Activated CD4-positive, alpha-beta memory T cell treated with anti-CD3 and anti-CD28 coated beads, Interleukin-2, amount 10 ng/mL, durations not matched to agents 7 days and 5 days (primary cell): ENCODE measurements at places on chromosomes 12 and 14. TPM values are rescaled to one million over a fixed set of nuclear protein-coding genes. Genes with fewer than 3 reads are reported as not detected.
A peak's percentile ranks its signal among the peaks of the same experiment; 100 is the strongest.

The OR11H7 gene
- total RNA-seq: not detected

- no peak for DNase-seq
Observed at GRCh38 chr14:60861545-60862140, 119.2 kb downstream of the TRMT5 start.

DNA sequence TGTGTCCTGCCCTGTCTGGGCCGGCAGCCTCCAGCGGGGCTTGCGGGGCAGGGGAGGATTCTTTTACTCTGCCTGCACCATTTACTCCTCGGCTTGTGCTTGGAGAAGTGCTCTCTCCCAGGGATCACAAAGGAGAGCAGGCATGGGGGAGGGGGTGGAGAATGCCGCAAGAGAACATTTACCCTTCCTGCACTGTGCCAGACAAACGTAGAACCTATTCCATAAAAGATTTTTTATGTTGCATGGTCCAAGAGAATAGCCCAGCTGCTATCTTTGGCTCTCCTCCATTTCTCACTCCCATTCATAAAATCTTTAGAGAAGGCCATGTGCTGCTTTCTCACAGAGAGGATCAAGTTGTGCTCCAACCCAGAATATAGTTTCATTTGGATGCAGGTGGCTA is 159.4 kb downstream of the SPTSSA start:
- no peak for DNase-seq

The GLT8D2 gene
- not detected for total RNA-seq

- DNase-seq: no peak
Observed at GRCh38 chr14:79044894-79045624, 874.9 kb downstream of the NRXN3 start.

The ACSS3 gene
- total RNA-seq: not detected

- peak; percentile 63 for DNase-seq
Observed at GRCh38 chr12:1811281-1811947, 9.0 kb upstream of the LRTM2 start.

The FCF1 gene
- 56.6 TPM for total RNA-seq

DNA sequence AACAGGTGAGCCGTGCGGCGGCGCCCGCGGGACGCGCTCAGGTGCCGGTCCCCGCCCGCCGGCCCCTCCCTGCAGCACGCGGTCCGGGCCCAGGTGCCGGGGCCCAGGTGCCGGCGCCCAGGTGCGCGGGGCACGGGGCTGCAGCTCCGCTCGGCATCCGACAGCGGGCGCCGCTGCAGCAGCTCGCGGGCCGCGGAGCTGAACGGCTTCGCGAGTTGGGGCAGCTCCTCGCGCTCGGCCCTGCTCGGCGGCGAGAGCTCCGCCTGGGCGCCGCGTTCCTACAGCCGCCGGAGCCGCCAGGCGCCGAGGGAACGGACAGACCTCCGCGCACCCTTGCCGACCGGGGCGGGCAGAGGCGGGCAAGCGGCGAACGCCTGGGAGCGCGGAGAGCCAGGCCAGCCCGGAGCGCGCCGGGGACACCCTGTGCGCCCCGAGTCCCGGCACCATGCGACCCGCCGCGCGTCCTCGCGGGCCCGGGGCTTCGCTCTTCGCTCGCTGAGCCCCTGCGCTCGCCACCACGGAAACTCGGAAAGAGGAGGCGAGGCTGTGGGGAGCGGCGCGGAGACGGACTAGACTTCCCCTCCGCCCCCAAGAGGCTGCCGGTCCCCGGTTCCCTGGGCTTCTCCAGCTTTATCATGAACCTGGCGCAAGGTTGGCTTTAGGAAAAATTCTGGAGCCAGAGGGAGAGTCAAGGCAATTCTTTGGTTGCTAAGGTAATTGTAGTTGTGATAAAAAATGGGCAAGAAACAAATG is at the start of gene RGS6:
Gene RGS6, plus strand, starts transcription at position 201 of the 753 bp plus-strand sequence.
- peak; percentile 23 for DNase-seq

The TROAP gene
- 79.5 TPM for total RNA-seq

The AKAP3 gene
- 3.4 TPM for total RNA-seq

The SPRING1 gene
- total RNA-seq: 24.0 TPM

DNA sequence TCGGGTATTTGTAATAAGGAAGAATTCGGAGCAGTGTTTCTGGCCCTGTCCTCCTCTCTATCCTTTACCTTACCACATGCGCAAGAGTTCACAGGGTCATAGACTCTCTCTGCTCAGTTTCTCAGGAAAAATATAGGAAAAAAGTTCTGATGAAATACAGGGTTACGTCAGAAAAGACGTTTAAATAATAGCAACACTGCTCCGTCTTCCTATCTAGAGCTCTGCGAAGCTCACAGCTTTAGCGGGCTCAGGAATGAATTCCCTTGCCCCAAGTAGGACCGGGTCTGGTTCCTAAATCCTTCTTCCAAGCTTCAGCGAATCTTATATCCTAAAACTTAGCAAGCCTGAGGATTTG is 365 bp downstream of the CCDC59 start:
- no peak for DNase-seq

DNA sequence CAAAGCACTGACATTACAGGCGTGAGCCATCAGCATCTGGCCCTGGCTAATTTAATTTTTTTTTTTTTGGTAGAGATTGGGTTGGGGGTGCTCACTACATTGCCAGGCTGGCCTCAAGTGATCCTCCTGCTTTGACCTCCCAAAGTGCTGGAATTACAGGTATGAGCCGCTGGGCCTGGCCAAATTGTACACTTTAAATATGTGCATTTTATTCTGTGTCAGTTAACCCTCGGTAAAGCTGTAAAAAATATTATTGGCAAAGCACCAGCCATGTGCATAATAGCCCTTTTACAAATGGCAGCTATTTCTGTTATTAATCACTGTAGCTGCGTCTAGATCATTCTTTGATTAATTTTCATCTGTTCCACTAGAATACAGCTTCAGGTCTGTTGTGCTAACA is 12.0 kb downstream of the TMEM119 start:
- no peak for DNase-seq

DNA sequence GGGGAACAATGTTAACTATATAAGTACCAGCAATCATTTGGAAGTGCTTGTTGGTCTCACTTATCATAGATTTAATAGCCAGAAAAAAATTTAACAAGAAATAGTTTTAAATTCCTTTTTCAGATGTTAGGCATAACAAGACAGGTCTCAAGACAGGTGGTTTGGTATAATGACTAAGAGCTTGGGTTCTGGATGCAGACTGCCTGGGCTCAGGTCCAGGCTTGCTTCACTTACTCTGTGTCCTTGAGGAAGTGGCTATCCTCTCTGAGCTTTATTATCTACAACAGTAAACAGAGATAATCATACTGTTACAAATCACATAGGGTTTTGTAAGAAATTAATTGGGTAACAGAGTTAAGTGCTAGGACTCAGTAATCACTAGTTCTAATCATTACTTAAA is 338.0 kb upstream of the FLRT2 start:
- DNase-seq: no peak

GRCh38 chr12:95548539-95549391 is 2.5 kb downstream of the USP44 start:
- DNase-seq: peak; percentile 55

- DNase-seq: no peak
Observed at GRCh38 chr12:5556033-5556614, 124.2 kb downstream of the NTF3 start.

The KRT82 gene
- not detected for total RNA-seq

- DNase-seq: no peak
Observed at GRCh38 chr12:119718141-119718540, 50.2 kb downstream of the PRKAB1 start.

The RNF212B gene
- total RNA-seq: not detected

The RIC8B gene
- 11.6 TPM for total RNA-seq

- no peak for DNase-seq
Observed at GRCh38 chr12:72295744-72296143, 23.6 kb downstream of the TRHDE start.

The PDE3A gene
- total RNA-seq: not detected

DNA sequence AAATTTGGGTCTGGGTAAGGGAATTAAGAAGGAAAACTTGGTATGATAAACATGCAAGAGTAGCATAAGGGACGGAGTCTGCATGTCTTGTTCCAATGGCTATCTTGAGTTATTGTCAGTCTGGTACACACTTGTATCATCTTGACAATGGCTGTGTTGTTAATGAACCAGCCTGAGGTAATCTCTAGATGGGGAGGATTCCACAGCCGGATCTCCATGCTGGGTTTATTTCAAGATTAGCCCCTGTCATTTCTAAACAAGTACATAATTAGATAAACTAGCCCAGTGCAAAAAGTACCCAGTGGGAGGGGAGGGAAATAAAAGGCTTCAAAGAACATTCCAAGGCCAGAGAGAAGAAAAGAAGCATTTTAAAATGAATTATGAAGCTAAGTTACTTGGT is 16.5 kb upstream of the CMAS start:
- no peak for DNase-seq

The GALNT9 gene
- total RNA-seq: not detected

DNA sequence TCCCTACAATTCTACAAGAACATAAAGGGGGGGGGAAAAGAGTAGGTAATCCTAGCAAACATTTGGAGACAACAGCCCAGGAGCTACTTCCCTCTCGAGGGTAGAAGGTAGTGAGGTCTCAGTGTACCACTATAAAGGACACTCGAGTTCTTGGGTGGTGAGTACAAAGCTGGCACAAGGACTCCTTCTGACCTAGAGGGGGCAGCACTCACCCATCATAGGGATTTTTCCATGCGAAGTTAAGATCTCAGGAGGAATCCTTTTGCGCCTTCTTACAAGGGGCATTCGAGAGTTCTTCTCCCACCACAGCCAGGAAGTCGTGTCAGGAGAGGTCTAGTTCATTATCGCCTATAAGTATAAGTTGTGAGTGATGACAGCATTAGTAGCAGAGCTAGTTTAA is 200.2 kb upstream of the RBM19 start:
- no peak for DNase-seq

The TMCC3 gene
- 1.2 TPM for total RNA-seq

DNA sequence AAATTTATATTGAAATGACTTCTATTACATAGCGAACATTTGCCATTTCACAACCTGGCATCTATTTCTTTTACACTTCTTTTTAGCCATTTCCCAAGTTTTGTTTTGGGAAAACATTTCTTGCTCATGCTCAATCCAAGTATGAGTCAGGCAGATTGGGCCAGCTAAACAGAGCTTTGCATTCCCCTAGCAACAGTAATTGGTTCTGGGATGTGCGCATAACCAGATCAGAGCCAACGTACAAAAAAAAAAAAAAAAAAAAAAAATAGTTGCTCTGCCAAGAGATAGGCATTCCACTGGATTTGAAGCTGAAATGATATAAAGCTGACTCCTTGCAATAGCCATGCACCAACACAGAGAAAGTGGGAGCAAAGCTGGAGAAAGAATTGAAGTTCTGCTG is 37.5 kb downstream of the PLCZ1 start:
- DNase-seq: no peak

The AQP6 gene
- total RNA-seq: not detected

- DNase-seq: no peak
Observed at GRCh38 chr12:41724216-41724615, 420.5 kb downstream of the GXYLT1 start.

GRCh38 chr14:88682495-88683114 is 110.1 kb downstream of the EML5 start:
- peak; percentile 32 for DNase-seq

The AMHR2 gene
- not detected for total RNA-seq

The KRT79 gene
- not detected for total RNA-seq

- no peak for DNase-seq
Observed at GRCh38 chr12:8089716-8090115, 7.6 kb downstream of the NECAP1 start.

DNA sequence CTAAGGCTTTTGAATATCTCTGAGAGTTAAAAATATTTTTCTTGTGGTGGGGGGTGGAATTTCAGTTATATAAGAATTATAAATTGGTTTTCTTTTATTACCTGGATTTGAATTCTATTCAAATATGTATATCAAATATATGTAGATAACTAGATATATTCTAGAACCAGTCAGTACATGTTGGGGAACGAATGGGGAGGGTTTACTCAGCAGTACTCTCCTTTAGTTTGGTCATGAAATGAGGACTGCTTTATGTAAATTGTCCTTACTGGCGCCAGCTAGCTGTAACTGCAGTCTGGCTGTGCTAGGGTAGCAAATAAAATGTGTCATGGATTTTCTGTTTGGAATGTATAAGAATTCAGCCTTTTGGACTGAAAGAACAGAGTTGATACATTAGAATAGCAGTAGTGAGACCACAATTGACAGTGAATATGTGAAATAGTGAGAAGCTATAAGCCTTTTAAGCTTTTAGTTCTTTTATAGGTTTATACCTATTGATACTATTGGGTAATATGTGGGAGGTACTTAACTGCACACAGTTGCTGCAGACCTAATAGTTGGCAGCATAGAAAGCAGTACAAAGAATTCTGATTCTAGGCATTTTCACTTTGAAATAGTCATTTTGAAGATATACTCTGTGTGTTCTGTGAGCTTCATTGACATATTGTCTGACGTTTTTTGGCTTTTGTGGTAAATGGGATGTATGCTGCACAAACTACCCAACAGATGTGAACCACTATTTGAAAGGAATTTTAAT is 29.0 kb downstream of the ATF7IP start:
- peak; percentile 55 for DNase-seq

The TAS2R43 gene
- 0.63 TPM for total RNA-seq

DNA sequence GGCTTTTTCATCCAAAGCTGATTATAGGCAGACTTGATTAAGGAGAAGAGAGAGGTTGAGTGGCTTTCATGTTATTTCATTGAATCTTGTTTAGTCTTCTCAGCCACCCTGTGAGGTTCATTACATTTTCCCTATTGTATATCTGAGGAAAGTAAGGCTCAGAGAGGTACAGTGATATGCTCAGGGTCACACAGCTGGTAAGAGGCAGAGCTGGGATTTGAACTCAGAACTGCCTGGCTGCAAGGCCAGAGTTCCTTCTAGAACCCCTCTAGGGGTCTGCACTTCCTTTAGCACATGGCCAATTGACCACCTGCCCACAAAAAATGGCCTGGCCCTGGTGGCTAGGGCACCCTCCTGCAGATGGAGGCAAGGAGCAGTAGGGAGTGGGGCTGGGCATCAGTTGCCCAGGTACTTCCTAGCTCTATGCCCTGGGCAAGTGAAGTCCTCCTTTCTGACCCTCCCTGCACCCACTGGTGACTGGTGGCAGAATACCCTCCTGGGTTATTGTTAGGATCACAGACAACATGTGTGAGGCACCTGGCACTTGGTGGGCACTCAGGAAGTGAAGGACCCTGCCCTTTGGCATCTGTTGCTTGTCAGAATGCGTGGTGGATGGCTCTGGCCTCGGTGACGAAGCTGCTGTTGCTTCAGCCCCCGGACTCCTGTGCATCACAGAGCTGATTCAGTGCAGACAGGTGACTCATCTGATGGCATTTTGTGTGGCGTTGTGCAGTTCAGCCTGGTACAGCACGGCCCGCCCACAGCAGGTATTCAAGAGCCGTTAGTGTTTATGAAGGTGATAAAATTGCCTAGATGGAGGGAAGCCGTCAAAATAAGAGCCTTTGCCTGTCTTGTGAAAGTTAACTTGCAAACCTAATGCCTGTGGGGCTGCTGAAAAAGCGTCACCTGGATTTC is 115.8 kb downstream of the SLC25A47 start:
- no peak for DNase-seq

- DNase-seq: no peak
Observed at GRCh38 chr12:91180582-91181395, 1.8 kb downstream of the DCN start.
